RKO (cell line): ENCODE measurements at places on chromosomes 3 and 15.

- no peak for DNase-seq
Measured at GRCh38 chr3:149291178-149291577, 42.3 kb downstream of the TM4SF18 start.

DNA sequence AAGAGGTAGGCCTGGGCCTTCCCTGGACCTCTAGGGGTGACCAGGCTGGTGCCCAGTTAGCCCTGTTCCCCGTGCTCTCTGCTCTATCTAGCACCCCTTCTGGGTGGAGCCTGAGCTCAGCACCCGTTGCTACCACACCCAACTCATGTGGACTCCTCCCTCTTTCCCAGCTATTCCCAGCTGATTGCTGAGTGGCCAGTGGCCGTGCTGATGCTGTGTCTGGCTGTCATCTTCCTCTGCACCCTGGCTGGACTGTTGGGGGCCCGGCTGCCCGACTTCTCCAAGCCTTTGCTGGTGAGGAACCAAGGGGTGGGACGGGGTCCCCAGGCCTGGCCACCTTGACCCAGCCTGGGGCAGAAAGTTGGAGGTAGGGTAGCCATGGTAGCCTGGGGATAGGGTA lies 6.2 kb downstream of the DISP2 start:
- no peak for DNase-seq

GRCh38 chr3:133157716-133158115 lies 119.5 kb downstream of the TMEM108 start:
- no peak for DNase-seq

- DNase-seq, result no peak
Measured at GRCh38 chr3:42070089-42070488, 21.1 kb upstream of the TRAK1 start.

GRCh38 chr3:97971679-97972567 lies at the start of gene RIOX2:
Gene RIOX2, minus strand, starts transcription at chr3:97972431. Its CDS starts 4,838 bp downstream, at chr3:97967593.
- peak; percentile 82 for DNase-seq

DNA sequence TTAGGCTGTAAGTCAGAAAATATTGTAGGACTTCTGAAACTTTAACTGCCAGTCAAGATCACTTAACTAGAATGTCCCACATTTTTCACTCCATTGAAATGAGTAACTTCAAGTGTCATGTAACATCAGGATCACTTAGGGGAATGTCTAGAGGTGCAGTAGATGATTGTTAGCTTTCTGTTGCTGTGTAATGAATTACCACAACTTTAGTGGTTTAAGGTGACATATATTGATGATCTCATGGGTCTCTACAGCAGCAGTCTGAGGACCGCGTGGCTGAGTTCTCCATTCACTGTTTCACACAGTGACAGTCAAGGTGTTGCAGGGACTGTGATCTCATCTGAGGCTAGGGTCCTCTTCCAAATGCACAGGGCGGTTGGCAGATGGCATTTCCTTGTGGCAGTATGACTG lies 82.7 kb downstream of the SLC25A26 start:
- no peak for DNase-seq

- no peak for DNase-seq
Measured at GRCh38 chr3:62809369-62809768, 65.8 kb downstream of the CADPS start.

- no peak for DNase-seq
Measured at GRCh38 chr3:35088943-35089342, 550.4 kb upstream of the ARPP21 start.

DNA sequence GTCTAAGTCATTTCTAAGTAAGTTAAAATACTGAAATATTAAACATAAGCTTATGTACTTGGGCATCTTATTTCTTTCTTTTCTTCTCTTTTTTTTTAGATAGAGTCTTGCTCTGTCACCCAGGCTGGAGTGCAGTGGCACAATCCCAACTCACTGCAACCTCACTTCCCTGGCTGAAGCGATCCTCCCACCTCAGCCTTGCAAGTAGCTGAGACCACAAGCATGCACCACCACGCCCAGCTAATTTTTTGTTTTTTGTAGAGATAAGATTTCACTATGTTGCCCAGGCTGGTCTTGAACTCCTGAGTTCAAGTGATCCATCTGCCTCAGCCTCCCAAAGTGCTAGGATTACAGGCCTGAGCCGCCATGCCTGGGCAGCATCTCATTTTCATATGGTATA lies 16.0 kb upstream of the ZNF710 start:
- DNase-seq, result no peak

DNA sequence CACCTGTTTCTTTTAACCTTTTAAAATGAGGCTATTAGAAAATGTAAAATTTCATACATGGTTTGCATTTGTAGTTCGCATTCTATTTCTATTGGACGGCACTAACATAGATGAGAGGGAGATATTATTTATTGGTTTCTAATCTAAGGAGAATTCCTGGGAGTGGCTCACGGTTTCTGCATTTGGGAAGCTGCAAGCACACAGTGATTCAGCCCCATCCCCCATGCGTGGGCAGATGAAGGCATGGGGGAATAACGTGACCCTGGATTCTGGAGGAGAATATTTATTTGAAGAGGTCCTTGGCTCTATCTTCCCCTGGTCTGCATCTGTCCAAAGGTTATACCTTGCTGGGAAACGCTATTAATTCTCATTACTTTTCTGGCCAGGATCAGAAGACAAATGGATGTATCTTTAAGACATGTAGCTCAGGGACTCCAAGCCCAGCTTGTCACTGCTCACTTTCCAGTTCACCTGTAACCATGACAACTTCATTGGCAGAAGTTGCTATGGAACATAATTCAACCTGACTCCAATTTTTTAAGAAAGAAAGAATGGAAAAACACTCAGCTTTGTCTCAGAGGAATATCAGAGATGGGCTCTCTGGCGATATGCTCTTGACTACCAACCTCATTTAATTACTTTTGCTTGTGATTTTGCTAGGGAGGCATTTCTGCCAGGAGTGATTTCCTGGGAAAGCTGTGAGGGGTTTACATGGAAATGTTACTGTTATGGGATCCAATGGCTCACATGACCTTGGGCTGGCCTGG lies 27.2 kb upstream of the POMGNT2 start:
- DNase-seq, result no peak

GRCh38 chr15:59298225-59298853 lies 74.3 kb downstream of the MYO1E start:
- no peak for DNase-seq

GRCh38 chr3:36843065-36844051 lies 79.0 kb upstream of the DCLK3 start:
- DNase-seq, result peak; percentile 8

GRCh38 chr3:98545940-98546339 lies 14.2 kb downstream of the GPR15 start:
- DNase-seq, result no peak

DNA sequence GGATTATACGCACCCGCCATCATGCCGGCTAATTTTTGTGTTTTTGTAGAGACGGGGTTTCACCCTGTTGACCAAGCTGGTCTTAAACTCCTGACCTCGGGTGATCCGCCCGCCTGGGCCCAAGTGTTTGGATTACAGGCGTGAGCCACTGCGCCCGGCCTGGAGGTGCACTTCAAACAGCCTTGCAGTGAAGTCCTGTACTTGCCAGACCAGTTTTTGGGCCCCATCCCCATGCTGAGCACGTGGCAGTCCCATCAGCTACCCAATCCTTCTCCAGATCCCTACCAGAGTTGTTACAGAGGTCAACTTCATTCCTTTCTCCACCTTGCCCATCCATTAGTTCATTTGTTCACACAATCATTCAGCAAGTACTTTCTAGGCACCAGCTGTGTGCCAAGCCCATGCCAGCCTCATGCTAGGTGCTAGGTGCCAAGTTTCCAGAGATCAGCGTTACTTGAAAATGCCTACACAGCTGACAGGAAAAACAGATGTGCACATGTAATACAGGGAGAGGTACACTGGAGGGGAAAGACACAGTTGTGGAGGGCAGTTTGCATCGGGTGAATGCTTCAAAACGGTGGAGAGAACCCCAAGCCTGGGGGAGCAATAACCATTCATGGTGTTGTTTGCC lies 2.2 kb downstream of the DNAH1 start:
- no peak for DNase-seq

- DNase-seq, result no peak
Measured at GRCh38 chr15:50641318-50641717, 45.3 kb downstream of the TRPM7 start.

DNA sequence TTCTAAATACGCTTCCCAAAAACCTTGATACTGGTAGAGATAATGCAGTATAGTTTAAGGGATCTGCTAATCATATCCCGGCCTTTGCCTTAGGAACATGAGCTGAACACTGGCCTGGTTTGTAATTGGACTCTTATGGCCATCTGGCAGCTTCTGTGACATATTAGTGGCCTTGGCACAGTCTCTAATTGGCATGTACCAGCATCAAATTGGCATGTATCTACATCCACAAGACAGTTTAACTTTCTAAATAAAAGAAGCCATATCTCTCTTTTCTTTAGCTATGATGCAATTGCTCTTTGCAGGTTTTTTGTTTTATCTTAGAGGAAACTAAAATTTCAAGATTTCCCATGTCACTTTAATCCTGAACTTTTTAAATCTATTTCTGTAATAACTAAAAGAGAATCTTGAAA lies 44.6 kb upstream of the FILIP1L start:
- DNase-seq, result no peak

- DNase-seq, result no peak
Measured at GRCh38 chr3:64445109-64445943, 220.1 kb upstream of the PRICKLE2 start.

GRCh38 chr3:46488735-46489361 lies 8.9 kb upstream of the RTP3 start:
- DNase-seq, result peak; percentile 81

DNA sequence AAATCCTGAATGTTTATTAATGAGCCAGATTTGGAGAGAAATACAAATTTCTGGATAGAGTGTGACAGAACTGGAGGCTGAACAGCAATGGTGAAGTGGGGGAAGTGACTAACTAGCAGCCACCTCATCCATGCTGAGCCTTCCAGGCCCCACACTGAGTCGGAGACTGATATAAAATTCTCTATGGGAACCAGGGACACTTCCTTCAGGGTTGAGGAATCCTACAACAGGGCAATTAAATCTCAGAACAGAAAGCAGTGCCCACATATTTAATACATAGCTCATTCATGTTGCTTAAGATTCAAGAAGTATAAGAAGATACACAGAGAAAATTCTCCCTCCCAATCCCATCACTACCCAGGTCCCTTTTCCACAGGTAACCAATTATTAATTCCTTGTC lies 49.3 kb downstream of the HACD2 start:
- peak; percentile 75 for DNase-seq

DNA sequence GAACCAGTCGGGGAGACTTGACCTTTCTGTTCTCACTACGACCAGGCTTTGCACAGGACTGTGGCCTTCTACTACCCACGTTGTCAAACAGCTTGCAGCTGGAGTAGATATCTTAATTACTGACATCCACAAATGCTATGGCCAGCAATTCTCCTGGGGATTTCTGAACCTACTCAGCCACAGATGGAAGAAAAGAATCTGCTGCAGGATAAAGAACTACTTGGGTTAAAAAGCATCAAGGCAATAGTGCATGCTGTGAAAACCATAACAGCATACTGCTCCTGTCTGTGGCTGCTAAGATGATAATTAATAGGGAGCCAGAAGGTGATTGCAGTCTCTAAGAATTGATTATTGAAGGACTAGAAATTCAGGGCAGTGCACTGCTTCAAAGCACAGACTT lies 859.2 kb upstream of the SEMA6D start:
- no peak for DNase-seq

DNA sequence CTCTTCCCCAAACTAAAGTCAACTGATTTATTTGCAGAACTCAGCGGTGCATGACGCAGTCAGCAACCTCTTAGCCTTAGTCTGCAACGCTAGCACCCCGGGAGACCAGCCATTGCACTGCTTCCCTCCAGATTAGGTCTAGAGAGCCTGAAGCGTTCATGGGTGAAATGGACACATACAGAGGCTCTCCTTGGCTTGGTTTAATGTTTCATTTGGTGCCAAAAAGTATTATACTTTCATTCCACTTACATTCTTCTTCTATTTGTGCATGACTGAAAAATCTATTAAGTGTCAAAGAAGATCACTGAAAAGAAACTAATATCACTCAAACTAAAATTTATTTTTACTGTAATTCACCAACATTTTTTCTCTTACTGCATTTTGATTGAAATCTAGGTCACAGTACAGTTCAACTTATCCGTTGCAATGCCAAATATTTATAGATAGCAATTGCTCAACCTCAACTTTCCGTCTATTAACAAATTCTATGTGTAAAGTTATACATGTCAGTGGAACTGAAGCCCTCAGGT lies 116.2 kb downstream of the ROBO1 start:
- DNase-seq, result no peak

GRCh38 chr3:185717121-185717520 lies 107.7 kb downstream of the IGF2BP2 start:
- no peak for DNase-seq

- peak; percentile 84 for DNase-seq
Measured at GRCh38 chr15:56052395-56053045, 59.1 kb upstream of the NEDD4 start.

GRCh38 chr3:193096076-193096475 lies 144.9 kb upstream of the PLAAT1 start:
- DNase-seq, result no peak

DNA sequence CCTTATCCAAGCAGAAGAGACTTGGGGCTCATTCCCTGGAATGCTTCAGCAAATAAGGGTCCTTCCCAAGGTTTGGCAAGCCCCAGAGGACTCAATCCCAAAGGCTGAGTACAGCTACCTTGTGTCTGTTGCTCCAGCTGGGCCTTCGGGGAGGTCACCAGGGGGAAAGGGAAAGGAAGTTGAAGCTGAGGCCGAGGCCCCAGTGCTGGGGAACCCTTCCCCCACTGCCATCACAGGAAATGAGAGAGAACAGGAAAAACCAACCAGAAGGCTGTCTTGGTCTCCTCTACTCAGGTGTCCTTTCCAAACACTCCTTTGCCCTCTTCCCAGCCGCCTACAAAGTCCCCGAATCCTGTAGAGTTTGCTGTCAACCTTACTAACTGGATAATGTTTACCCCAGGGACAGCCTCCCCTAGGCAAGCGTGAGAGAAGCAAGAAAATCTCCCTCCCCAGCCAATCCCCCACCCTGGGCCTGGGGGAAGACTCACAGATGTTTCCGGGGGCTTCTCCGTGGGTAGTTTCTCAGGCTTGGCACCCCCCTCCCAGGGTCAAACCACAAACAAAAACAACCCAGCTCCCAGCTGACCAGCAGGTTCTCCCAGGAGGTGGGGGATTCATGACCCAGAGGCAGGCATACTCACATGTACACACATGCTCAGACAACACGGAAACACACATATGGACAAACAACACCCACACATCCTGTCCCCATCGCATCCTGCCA lies 5.5 kb downstream of the CSRNP1 start:
- no peak for DNase-seq
